ENCODE measurements at places on chromosomes 6 and 20. TPM values are rescaled to one million over a fixed set of nuclear protein-coding genes. Genes with fewer than 3 reads are reported as not detected.

The BPIFB1 gene
- total RNA-seq, result not detected

The STMND1 gene
- not detected for total RNA-seq

DNA sequence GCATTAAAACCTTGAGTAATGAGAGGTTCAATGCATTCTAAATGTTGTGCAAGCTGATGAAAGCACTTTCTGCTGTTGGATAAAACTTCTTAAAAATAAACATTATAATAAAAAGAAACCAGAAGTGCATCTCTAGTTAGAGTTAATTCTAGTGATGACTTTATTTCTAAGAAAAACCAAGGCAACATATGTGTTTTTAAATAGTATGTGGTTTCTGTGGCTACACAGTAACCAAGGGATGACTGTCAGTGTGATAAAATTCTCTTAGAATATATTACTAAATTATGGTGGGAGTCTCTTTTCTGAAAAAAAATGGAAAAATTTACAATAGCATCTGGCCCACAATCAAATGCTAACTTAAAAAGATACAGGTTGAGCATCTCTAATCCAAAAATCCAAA lies 117.0 kb downstream of the ME1 start:
- no peak for ATAC-seq

DNA sequence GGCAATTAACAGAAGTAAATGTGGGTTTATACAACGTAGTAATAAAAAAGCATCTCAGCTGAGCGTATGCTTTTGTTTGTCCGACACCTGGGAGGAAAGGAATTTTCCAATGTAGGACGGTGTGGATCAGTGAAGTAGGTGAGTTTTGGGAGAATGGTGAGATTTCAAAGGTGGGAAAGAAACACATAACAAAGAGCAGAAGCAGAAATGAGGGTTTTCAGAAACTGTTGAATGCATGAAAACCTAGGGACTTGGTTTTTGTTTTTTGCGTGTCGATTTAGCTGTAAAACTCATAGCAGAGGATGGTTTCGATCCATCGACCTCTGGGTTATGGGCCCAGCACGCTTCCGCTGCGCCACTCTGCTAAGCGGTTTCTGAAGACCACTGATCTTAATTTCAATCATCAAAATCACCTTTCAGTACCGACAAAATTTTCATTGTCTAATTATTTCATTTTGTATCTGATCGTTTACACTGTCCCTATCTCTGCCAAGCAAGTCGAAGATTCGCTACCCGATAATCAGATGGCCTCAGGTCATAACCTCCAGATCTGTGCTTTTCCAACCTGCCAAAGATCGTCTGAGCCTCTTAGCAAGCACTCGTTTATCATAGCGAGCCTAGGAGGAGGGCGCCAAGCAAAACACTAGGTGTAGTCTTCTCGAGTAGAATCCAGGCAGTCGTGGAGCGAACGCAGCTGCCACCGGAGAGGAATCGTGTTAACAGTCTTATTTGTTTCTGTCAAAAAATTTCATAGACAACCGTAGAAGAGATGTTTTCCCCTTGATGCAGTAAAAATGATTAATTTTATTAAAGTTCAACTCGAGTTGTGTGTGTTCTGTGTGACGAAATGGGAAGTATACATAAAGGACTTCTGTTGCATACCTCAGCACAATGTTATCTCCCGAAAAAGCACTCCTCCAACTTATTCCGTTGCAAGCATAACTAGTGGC lies 20.9 kb upstream of the POM121L2 start:
- ATAC-seq, result no peak

- ATAC-seq, result no peak
Measured at GRCh38 chr20:45968801-45969711, 2.9 kb downstream of the ZNF335 start.

- ATAC-seq, result no peak
Measured at GRCh38 chr6:3152689-3153088, 4.7 kb downstream of the TUBB2A start.

DNA sequence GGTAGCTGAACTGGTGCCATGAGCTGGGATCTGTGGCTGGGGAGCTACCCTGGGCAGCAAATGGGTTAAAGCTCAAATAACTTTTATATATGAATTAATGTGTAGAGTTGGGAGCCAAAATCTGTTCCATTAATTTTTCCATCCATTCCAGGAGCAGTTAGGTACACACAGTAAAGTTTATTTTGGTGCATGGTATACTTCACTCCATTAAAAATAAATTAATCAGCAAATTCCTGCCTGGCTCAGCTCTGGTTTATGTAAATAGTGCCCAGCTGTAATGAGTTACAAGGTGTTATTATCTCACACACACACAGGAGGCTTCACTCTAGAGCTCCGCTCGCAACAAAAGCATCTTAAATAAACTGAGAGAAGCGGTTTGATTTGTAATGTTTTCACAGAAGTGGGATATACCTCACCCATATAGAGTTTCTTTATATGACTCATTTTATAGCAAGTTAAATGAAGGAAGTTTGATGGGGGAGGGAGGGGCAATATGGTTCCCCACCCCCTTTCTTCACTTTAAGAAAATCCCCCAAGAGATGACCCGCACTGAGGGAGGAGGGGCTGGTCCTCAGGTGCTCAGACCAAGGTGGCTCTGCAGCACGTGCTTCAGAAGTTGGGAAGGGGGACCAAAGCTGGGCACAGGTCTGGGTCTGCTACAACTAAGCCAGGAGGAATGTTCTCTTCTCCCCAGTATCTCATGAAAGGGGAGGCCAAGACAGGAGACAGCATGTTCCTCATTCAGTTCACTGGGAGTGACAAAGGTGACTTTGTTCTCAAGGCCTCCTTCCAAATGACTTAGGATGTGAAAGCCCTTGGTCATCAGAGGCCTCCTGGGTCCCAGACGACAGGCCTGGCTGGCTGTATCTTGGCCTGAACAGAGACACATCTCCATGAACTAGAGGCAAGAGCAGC lies 10.5 kb upstream of the FAM83C start:
- ATAC-seq, result no peak

DNA sequence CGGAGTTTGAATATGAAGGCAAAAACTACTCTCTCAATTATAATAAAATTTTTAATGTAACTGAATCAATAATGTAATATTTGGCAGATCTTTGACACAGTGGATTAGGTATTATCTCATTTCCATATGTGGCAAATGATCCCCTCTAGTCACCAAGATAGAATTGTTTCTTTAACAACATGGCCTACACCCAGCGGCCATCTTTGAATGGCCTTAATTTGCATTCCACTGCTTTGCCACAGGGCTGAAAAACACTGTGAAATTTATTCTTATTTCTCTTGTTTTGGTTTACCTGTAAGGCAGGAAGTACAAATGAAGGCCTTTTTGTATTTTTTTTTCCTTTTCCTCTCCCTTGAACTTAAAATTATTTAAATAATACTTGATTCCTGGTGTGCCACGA lies 162.6 kb upstream of the SCGN start:
- ATAC-seq, result no peak

GRCh38 chr20:23132930-23133559 lies 46.9 kb upstream of the CD93 start:
- peak; percentile 30 for ATAC-seq

GRCh38 chr6:144262470-144263369 lies 22.4 kb upstream of the UTRN start:
- no peak for ATAC-seq

All from motor neuron (in vitro differentiated cells).